ENCODE measurements at places on chromosomes 2 and 18. TPM values are rescaled to one million over a fixed set of nuclear protein-coding genes. Genes with fewer than 3 reads are reported as not detected.
A peak's percentile ranks its signal among the peaks of the same experiment; 100 is the strongest.

- DNase-seq: no peak
Measured at GRCh38 chr2:9972621-9973479, 21.4 kb downstream of the GRHL1 start.

GRCh38 chr18:21179590-21180220 is 62.3 kb upstream of the GREB1L start:
- DNase-seq: peak; percentile 46

- no peak for DNase-seq
Measured at GRCh38 chr2:18238209-18238608, 322.2 kb downstream of the RDH14 start.

DNA sequence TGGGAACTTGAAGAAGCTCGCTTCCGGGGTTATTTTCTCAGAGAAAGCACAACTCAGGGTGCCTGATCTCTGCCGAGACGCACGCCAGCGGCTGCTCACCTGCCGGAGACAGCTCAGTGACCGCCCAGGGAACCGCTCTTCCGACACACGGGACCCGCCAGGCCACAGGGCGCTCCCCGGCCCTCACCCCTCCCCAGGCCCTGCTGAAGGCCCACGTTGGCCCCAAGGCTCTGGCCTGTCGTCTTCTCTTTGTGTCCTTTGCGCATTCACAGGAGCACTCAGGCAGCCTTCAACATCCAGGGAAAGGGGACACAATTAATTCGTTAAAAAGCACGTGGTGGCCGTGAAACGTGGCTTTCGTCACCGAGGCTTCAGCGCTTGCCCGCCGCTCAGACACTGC is 276.3 kb upstream of the SALL3 start:
- DNase-seq: no peak

- no peak for DNase-seq
Measured at GRCh38 chr18:69992776-69993175, 45.1 kb upstream of the CD226 start.

DNA sequence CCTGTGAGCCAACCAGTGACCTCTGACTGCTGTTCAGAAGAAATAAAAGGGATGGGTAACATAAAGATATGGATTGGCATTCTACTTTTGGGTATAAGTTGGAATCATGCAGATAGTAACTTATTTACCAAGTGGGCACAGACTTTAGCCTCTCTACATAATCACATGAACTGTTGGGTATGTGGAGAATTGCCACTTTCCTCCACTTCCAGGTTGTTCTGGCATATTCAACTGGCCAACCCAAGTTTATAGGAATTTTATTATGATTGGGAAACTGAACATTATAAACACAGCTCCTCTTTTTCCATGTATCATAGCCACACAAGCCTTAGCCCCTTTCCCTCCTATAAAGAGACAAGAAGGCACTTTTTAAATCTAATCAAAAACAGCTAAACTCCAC is 179.3 kb downstream of the RNF152 start:
- no peak for DNase-seq

DNA sequence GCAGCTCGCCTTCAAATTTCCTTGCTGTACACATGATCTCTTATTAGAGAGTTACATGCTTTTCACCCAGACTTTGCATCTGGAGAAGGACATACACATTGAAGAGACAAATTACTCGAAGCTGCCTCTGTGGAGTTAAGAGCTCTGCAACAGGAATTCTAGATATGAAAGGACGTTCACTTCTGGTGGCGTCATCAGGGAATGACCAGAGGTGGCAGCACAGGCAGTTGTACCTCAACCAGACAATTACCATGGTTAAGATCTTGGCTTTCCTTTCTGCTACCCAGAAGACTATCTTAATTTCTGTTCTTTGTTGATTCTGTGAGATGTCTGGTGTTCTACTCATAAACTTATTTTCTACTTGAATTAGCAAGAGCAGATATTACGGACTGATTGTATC is 39.1 kb upstream of the MC4R start:
- no peak for DNase-seq

GRCh38 chr2:149467436-149467835 is 120.1 kb downstream of the MMADHC start:
- no peak for DNase-seq

DNA sequence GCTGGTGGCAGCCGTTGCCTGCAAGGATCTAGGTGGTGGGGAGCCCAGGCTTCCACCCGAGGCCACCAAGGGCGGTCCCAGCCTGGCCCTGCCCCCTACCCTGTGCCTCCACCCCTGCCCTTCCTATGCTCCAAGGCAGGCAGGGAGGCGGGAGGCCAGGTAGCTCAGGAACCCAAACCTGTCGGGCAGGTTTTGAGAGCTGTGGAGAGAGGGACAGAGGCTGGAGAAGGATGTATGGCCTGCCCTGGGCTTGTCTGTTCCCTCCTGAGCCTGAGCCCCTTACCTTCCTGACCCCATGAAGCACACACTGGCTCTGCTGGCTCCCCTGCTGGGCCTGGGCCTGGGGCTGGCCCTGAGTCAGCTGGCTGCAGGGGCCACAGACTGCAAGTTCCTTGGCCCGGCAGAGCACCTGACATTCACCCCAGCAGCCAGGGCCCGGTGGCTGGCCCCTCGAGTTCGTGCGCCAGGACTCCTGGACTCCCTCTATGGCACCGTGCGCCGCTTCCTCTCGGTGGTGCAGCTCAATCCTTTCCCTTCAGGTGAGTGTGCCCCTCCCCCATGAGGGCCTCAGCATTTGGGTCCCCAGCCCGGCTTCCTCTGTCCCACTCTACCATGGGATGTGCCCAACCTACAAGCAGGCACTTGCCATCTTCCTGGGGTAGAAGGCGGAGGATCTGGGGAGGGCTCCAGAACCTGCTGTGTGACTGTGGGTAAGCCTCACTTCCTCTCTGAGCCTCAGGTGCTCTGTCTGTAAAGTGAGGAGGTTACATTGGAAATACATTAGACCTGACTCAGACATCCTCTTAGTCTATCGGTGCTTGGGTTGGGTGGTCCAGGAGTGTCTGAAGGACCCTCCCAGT is at the start of gene PROM2:
Gene PROM2, plus strand, starts transcription at position 159 of the 860 bp plus-strand sequence. Its CDS starts 137 bp downstream, at position 296.
- DNase-seq: peak; percentile 88

GRCh38 chr2:162327806-162328205 is 9.3 kb upstream of the IFIH1 start:
- DNase-seq: no peak

- no peak for DNase-seq
Measured at GRCh38 chr2:201661366-201661765, 18.1 kb upstream of the TMEM237 start.

DNA sequence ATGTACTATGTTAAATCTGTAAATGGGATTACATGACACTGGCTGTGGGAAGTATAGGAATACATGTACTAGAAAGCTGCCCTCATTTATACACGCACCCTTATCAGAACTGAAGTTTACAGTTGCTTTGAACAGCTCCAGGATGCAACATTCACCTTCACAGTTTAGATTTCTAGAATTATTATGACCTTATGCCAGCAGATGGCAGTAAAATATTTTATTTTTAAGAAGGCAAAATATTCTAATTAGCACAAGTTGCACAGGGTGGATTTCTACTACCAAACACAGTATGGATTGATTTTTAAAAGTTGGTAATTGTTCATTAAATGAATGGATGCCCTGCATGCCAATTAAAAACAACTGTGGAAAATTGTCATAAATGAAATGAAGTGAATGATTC is 670.4 kb downstream of the KCNJ3 start:
- DNase-seq: no peak

GRCh38 chr2:8500124-8501054 is 181.5 kb upstream of the ID2 start:
- DNase-seq: peak; percentile 74

DNA sequence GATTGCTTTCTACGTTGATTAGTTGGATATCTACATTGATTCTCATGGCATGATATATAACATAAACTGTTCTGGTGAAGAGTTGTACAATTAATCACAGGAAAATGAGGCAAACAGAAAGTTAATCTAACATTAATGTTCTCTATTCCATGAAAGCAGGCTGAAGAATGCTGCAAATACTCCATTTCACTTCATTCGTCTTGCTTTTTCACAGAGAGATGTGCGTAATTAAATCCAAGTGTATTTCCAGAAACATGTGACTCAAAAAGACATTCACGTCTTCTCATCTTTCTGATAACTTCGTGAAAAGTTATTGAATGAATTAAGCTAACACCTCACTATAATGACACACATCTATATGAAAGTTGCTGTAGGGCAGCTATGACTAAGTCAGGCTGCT is 1471.5 kb downstream of the DPP10 start:
- DNase-seq: no peak

DNA sequence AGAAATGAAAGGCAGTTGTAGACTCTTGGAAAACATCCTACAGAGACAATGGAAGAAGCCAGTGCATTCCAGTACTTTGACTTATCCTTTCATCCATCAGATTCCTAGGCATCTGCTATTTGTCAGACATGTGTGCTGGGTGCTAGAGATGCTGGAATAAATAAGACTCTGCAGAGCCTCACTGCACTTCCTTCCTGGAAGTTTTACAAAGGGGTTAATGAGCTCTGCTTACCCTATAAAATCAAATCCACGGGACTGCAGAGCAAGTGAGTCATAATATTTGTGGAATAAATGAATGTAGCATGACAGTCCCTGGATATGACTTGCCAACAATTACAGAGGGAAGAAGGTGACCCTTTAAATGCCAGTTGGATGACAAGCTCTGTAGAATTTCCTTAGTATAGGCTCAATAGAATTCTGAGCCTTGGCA is 52.7 kb upstream of the NPAS2 start:
- peak; percentile 36 for DNase-seq

GRCh38 chr2:70388128-70388527 is 86.3 kb upstream of the FAM136A start:
- no peak for DNase-seq

GRCh38 chr18:46581648-46582047 is 75.4 kb downstream of the LOXHD1 start:
- no peak for DNase-seq

The IL36B gene
- total RNA-seq: not detected

The GMPPA gene
- 41.2 TPM for total RNA-seq

The PXDN gene
- total RNA-seq: 40.8 TPM

The NYAP2 gene
- not detected for total RNA-seq

The TTC21B gene
- total RNA-seq: 28.0 TPM

The CCDC178 gene
- 5.9 TPM for total RNA-seq
